Neuronal stem cell (in vitro differentiated cells): ENCODE measurements at places on chromosomes 1 and 21.

- DNase-seq = no peak
These were observed 54.3 kb upstream of the ASB17 start for GRCh38 chr1:75986478-75986877.

GRCh38 chr1:41860214-41860613, 58.5 kb downstream of the HIVEP3 start:
- no peak for DNase-seq

DNA sequence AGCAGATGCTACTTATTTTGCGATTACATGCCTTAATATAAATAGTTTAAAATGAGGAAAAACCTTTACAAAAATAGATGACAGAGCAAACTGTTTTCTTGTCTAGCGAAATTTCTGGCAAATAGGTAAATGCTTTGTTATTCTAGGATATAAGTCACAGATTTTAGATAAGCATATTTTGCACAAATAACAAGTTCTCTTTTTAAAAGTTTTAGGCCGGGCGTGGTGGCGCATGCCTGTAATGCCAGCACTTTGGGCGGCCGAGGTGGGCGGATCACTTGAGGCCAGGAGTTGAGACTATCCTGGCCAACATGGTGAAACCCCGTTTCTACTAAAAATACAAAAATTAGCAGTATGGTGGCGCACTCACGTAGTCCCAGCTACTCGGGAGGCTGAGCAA, 20.3 kb upstream of the ERRFI1 start:
- DNase-seq = no peak

GRCh38 chr1:224651188-224651587, 35.1 kb downstream of the CNIH3 start:
- DNase-seq = no peak

DNA sequence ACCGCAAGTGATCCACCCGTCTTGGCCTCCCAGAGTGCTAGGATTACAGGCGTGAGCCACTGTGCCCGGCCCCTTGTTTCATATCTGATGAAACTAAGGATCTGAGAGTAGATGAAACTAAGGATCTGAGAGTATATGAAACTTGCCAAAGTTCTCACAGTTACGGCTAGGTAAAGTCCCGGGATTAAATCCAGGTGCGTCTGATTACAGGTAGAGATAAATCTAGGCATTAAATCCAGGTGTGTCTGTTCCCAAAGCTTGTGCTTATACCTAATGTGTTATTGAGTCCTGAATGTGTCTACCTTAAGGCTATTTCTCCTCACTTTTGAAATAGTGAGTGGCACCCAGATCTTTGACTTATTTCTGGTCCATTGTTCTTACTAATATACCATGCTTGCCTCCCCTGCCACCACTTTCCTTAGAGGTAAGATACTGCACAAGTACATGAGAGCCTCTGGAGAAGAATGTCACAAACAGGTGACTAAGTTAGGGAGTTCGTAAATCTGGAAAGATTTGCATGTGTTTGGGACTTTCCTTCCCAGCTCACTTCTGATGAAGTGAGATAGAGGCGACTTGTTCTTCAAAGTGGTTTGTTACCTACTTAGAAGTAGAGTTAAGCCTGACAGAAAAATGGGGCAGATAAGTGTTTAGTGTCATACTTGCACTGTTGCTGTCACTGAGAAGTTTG, 66.5 kb downstream of the AK4 start:
- no peak for DNase-seq
